ENCODE measurements at places on chromosomes 3 and 15. TPM values are rescaled to one million over a fixed set of nuclear protein-coding genes. Genes with fewer than 3 reads are reported as not detected.

DNA sequence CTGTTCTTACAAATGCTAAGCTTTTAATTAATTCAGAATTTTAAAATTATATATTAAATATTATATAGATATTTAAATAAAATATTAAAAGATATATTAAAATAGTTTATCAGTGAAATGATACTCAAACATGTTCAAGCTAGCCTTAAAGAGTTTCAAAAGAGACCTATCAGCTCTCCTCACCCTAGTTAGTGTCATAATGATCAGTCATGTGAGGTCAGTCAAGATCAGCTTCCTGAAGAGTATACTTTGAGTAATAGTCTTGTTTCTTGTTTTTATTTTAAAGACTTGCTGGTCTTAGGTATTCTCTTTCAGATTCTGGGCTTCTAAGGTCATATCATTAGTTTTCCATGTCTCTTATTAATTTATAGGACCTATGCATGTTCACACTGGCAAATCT lies 14.5 kb downstream of the EXOG start:
- no peak for DNase-seq

- DNase-seq: no peak
Measured at GRCh38 chr3:191026746-191027145, 164.3 kb upstream of the GMNC start.

DNA sequence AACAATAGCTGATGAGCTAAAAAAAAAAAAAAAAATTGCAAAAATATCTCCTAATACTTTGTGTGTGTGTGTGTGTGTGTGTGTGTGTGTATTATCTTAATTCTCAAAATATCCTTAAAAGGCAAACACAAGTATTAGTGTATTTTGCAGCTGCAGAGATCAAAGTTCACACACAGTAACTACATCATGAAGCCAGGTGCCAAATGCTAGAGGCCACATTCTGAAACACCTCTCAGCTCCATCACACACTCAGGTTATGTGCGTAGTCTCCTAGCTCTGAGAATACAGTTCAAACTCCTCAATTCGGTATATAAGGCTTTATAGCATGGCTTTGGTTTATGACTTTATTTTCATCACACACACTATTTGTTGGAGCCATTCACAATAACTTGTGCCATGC lies 33.5 kb upstream of the PPARG start:
- DNase-seq: no peak

SLC28A2 gene
- total RNA-seq: not detected

CYP1A2 gene
- not detected for total RNA-seq

- DNase-seq: no peak
Measured at GRCh38 chr3:46954178-46954577, 22.4 kb downstream of the CCDC12 start.

GRCh38 chr3:197500812-197501211 lies 55.0 kb downstream of the BDH1 start:
- DNase-seq: no peak
